ENCODE measurements at places on chromosomes 3 and 15.

- DNase-seq = no peak
Observed at GRCh38 chr15:63045465-63045840, 2.9 kb downstream of the TPM1 start.

GRCh38 chr3:182803596-182803995, 10.3 kb downstream of the ATP11B start:
- no peak for DNase-seq

GRCh38 chr3:73667889-73668288, 43.1 kb upstream of the PDZRN3 start:
- no peak for DNase-seq

DNA sequence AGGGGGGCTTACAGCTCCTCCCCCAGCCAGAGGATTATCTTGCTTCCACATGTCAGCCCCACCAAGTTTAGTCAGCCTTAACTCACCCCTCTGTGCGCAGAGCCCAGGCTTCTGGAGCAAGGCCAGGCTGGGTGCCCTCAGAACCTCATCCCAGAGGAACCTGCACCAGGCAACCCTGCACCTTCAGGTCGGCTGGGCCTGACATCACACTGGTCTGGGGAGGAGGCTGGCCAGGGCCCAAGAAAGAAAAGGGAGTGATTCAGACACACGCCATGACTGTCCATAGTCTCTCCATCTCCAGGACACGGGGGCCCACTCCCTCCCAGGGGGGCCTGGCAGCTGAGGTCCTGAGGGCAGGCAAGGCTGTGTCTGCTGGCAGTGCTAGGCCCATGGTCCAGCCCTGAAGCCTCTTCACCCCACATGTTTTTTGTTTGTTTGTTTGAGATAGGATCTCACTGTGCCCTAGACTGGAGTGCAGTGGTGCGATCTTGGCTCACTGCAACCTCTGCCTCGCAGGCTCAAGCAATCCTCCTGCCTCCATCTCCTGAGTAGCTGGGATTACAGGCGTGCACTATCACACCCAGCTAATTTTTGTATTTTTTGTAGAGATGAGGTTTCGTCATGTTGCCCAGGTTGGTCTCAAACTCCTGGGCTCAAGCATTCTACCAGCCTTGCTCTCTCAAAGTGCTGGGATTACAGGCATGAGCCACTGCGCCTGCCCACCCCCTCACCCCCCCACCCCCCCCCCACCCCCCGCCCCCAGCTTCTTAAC, 11.1 kb downstream of the TNK2 start:
- peak; percentile 53 for DNase-seq

GRCh38 chr3:49238274-49239127, 38.5 kb downstream of the C3orf62 start:
- peak; percentile 71 for DNase-seq

GRCh38 chr3:148600440-148600839, 97.3 kb upstream of the AGTR1 start:
- no peak for DNase-seq

DNA sequence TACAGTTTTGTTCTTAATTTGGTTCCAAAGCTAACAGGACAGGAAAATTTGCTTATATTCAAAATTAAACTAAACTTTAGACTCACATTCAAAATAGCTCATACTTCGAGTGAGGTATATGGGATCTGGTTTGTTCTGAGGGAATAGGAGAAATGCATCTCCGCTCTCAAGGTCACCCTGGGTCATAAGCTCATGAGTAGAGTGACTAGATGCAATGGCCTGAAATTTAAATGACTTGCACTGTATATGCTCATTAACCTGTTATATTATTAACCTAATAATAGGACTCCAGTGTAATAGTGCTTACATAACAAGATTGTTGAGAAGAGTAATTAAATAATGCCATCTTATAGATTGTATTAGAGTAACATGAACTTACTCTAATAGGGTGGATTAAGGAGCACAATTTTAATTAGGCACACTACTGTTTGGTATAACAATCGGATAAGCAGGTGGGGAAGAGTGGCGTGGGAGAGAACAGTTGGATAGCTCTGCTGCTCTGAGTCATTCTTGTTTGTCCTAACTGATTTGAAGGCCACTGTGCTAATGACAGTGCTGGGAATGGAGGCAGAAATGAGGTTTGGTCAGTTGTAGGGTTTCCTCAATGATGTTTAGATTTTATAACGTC, 5.2 kb downstream of the NKTR start:
- DNase-seq = no peak

GRCh38 chr15:49190586-49190985, 20.5 kb downstream of the GALK2 start:
- no peak for DNase-seq

DNA sequence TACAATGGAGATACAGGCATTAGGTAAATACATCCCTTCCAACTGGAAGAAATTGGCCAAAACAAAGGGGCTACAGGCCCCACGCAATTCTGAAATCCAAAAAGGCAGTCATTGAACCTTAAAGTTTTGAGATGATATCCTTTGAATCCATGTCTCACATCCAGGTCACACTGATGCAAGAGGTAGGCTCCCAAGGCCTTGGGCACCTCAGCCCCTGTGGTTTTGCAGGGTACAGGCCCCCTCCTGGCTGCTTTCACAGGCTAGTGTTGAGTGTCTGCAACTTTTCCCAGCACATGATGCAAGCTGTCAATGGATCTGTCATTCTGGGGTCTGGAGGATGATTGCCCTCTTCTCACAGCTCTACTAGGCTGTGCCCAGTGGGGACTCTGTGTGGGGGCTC, 766.7 kb downstream of the ZBBX start:
- DNase-seq = no peak

GRCh38 chr15:70297465-70298058, 199.8 kb upstream of the TLE3 start:
- no peak for DNase-seq

- no peak for DNase-seq
Observed at GRCh38 chr15:28026221-28026620, 72.9 kb downstream of the OCA2 start.

- DNase-seq = no peak
Observed at GRCh38 chr3:98971169-98971681, 69.7 kb upstream of the DCBLD2 start.

GRCh38 chr3:162370141-162370540, 873.5 kb downstream of the OTOL1 start:
- no peak for DNase-seq

- no peak for DNase-seq
Observed at GRCh38 chr3:41241161-41241560, 41.9 kb downstream of the CTNNB1 start.

DNA sequence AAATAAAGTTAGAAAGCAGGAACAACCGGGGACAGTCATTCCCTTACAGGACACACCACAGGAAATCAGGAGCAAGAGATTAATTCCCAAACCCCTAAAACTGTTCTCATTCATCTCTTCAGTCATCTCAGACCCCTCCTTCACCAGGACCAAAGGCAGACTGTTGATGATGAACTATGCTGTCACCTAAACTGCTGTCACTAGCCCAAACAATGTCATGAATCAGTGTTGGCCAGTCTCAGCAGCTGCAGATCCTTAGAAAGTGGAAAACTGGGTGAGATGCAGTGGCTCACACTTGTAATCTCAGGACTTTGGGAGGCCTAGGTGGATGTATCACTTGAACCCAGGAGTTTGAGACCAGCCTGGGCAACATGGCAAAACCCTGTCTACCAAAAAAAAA, 909.6 kb downstream of the ROBO1 start:
- no peak for DNase-seq

DNA sequence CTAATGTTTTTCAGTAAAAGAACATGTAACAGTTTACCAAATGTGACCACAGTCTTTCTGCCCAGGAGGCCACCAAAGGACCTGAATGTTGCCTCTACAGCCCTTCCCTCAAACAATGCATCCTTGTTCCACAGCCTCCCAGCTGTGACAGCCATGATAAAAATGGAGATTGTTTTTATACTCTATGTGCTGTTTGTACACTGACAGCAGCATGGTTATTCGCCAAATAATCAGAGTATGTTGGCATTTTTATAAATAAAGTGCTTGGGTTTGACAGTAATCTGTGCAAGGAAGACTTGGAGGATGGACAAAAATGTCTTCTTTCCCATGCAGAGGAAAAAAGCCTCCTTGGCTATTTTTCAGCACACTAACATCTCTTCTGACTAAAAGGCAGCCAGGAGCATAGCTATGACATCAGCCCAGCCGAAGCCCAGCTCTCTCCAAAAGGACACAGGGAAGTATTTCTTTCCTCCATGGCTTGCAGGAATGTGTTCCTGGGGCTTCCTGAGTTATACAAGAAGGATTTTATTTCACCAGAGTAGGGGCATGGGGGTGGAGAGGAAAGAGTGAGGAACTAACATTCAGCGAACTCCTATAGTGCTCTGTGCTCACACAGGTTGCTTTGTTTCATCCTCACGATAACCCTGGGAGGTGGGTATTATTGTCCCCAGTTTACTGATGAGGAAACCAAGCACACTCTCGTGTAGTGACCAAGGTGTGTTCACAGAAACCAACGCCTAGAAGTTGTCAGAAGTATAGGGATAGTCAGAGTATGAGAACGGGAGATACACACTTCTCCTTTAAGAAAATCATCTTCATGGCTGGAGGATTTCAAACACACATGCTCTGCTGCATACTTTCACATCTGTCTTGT, 339.7 kb downstream of the MECOM start:
- DNase-seq = no peak

DNA sequence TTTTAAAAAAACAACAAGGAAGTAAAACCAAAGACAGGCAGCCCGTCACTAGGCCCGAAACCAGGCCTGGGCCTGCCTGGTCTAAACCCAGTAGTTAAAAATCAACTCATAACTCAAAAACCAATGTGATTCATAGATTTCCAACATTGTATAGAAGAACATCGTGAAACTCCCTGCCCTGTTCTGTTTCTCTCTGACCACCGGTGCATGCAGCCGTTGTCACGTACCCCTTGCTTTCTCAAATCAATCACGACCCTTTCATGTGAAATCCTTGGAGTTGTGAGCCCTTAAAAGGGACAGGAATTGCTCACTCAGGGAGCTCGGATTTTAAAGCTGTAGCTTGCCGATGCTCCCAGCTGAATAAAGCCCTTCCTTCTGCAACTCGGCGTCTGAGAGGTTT, 89.5 kb downstream of the DCLK3 start:
- DNase-seq = no peak

- DNase-seq = no peak
Observed at GRCh38 chr3:63768386-63768785, 50.7 kb upstream of the C3orf49 start.

- no peak for DNase-seq
Observed at GRCh38 chr3:77262361-77262760, 222.5 kb downstream of the ROBO2 start.

DNA sequence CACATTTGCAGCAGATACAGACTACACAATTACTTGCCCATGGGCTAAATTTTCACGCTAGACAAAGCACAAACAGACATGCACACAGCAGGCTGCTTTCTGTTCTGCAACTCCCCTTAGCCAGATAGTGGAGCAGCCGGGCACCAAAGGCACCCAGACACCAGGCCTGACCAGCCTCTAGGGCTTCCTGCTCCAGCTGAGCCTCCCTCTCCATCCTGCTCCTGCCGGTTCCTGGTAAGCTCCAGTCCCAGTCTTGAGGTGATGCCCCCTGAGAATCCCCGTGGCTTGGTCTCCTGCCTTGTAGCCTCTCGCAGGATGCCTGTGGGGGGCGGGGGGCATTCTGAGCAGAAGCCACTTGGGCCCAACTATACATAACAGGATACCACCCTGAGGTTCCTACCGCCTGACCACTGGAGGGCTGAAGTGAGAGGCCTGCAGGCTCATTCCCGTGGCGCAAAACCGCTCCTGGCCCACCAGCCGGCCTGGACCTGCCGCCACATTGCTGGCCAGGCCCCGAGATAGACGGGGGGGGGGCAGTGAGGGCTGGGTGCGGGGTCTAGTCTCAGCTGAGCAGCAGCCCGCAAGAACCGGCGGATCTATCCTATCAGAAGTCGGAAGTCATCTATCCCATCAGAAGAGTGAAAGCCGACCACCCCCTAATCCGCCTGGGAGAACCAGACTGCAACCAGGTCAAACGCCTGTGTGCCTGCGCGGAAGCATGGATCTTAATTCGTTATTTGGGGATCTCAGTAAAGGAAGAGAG, 3.9 kb downstream of the FOXL2 start:
- no peak for DNase-seq

DNA sequence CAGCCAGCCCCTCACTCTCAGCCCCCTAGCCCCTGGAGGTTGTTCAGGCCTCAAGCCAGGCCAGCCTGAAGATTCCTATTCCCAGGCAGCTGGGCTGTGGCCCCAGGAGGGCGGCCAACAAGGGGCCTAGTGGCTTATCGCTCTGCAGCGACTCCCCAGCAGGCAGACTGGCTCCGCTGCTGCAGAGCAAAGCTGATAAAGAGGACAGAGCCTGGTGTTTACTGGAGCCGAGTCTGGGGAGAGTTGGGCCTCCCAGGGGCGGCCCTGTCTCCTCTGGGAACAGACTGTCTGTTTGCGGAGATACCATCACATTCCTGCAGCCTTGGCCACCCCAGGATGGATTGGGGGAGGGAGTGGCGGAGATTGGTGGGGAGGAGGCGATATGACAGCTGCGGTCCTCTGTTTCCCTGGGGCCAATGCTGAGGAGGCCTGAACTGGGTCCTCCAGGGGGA, 22.4 kb upstream of the SMAD6 start:
- no peak for DNase-seq

- DNase-seq = no peak
Observed at GRCh38 chr15:77493324-77493907, 72.7 kb downstream of the HMG20A start.

DNA sequence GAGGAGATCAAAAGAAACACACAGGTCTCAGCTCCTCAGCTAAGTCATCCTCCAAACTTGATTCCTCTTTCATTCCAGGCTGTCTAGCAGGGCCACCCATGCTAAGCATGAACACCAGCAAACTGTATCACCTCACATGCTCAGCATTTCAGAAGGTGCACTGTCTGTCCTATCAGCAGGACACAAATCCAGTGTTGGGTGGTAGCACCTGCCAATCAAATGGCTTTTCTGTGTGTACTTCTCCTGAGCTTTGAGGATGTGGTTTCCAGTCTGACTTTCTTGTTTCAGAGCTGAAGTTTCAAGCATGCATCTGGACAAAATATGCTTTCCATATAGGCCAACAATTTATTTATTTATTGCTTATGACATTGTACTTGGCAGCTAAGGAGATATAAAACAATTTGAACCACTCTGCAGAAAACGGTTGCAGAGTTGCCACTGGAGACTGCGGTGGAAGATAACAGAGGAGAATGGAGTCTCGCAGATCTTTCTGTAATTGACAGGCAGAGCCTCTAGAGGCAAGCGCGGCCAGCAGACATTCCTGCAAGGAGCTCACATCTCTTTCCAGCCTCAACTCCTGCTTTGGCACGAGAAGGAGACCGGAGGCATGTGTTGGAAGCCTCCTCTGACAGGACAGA, 167.1 kb upstream of the WNT5A start:
- DNase-seq = no peak

- no peak for DNase-seq
Observed at GRCh38 chr3:148079370-148079769, 618.3 kb upstream of the AGTR1 start.

- no peak for DNase-seq
Observed at GRCh38 chr3:56985878-56986277, 74.6 kb upstream of the SPATA12 start.

DNA sequence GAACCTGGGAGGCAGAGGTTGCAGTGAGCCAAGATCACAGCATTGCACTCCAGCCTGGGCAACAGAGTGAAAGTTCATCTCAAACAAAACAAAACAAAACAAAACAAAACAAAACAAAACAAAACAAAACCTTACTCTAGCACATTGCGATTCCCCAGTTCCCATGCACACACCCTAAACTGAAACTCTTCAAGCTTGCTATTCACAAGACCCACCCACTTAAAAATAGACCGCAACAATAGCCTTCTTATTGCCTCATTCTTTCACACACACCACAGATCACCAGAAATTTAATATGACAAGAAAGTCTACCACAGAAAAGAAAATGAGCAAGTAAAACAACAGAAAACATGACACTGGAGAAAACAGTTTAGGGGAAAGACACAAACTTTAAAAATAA, 598.4 kb downstream of the FHIT start:
- DNase-seq = no peak

All from aorta (tissue), 5 donors.